Cerebellum (tissue), 4 donors: ENCODE measurements at places on chromosomes 3 and 15. TPM values are rescaled to one million over a fixed set of nuclear protein-coding genes. Genes with fewer than 3 reads are reported as not detected.
A peak's percentile ranks its signal among the peaks of the same experiment; 100 is the strongest.

- DNase-seq = no peak
Observed at GRCh38 chr3:183959214-183959613, 58.5 kb downstream of the ABCC5 start.

DNA sequence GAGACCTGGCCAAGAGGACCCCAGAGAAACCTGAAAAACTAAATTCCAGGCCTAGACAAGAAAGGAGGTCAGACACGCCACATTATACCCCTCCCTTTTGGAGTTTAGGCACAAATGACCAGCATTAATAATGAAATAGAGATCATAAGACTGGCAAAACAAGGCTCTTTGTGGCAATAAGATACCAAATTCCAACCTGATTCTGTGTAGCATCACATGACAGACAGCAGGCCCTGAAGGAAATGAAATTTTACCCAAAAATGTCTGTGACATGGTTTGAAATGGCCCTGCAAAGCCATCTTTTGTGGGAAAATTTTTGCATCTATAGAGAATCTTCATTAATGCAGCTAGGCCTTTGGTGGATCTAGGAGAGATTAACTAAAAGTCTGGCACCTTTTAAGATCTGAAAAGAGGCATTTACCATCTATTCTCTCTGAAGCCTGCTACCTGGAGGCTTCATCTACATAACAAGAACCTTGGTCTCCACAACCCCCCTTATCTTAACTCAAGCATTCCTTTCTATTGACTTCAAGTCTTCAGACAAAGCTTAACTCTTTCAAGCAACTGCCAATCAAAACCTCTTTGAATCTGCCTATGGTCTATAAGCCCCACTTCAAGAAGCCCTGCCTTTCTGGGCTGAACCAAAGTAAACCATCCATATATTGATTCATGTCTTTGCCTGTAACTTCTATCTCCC, 8.0 kb downstream of the FAM174B start:
- no peak for DNase-seq

DNA sequence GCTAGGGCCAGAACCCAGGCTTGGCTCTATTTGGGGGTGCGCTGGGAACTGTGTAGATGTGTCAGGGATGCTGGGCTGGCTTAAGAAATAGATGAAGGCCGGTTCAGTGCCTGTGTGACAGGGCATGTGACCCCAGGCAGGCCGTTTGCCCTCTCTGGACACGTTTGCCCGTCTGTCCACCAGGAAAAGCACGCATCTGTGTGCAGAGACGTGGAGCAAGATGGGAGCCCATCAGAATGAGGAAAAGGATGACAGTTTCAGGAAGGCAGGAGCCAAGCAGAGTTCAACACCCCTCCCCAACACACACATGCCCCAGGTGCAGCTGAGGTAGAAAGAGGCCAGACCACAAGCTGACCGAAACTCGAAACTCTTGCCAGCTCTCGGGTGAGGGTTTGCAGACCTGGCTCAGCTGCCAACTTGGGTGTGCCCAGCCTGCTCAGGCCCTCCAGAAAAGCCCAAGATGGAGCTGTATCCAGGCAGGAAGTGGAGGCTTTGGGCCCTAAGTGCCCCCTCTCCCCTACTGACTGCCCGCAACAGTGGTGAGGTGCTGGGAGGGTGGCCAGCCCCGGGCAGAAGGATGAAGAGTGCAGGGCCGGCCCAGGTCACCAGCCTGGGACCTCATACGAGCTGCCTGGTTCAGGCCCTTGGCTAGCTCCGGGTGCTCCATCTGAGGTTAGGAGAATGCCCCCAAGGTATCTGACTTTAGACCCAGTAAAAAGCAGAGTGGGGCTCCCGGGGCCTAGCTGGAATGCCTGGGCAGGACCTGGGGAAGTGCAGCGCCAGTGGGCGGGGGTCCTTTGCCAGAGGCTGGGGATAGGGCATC, 10.2 kb upstream of the MESP1 start:
- DNase-seq = no peak

GRCh38 chr3:48696601-48697000, 10.9 kb upstream of the NCKIPSD start:
- no peak for DNase-seq

- no peak for DNase-seq
Observed at GRCh38 chr3:181966393-181966792, 254.7 kb downstream of the SOX2 start.

GRCh38 chr3:194396859-194397756, 2.0 kb downstream of the GP5 start:
- DNase-seq = no peak

GRCh38 chr15:31465083-31465955, 138.7 kb downstream of the KLF13 start:
- DNase-seq = no peak

DNA sequence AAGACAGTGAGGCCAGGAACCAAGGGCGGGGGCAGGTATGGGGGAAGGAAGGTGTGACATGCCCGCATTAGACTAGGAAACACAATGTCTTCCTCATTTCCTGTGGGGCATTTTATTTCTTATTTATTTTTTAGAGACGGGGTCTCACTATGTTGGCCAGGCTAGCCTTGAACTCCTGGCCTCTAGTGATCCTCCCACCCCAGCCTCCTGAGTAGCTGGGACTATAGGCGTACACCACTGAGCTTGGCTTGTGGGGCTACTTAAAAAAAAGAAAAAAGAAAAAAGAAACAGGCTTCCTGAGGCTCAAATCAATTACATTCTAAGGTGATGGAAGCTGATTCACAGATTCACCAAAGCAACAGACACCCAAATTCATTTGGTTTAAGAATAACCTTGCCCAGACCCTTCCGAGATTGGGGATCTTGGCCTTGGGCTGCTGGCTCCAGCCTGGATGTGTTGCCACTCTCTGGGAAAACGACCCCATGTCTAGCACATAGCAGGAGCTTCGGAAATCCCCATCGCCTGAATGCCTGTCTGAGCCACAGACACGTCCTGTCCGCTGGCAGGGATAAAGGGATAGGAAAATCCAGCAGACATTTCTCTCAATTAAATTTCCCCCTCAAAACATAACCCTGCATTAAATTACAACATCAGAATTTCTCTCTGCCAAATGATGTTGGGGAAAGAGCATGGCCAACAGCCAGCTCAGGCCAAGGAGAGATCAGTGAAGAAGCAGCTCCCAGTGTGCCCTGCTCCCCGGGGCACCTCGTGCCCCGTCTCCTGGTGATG, 13.0 kb downstream of the CPN2 start:
- no peak for DNase-seq

DNA sequence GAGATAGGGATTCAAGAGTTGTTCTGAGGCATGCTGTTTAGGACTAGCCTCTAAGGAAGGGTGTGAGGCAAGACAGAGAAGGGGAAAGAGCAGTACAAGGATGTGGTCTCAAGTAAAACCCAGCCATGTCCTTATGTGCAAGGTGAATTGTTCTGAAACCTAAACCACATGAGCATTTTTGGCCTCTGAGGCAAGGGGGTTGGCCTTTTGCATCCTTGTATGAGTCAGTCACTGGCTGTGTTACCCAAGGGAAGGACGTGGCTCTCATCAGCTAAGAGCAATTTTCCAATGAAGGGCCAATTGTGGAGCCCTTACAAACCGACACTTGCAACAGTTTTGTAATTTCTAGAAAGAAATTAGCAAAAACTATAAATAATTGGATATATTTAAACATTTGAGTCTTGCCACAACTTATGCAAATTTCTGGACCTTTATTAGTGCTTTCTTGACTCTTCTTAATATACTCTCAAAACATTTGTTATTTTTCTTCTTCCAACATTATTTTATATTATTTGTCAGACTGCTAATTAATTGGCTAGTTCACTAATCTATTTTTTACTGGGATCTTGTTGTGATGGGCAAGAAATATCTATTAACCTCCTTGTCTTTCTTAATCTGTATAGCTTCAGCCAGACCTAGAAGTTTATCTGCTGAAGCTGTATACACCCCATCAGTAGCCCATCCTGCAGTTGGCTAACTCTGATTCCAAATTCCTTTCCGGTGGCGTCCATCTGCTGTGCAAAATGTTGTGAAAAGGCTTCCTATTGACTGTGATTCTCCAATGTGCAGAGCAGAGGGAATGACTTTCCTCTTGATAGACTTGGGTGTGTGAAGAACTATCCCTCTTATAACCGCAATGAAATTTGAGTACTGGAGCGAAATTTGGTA, 97.7 kb upstream of the P2RY1 start:
- peak; percentile 2 for DNase-seq

GRCh38 chr3:117226932-117227331, 517.4 kb downstream of the TUSC7 start:
- no peak for DNase-seq

DNA sequence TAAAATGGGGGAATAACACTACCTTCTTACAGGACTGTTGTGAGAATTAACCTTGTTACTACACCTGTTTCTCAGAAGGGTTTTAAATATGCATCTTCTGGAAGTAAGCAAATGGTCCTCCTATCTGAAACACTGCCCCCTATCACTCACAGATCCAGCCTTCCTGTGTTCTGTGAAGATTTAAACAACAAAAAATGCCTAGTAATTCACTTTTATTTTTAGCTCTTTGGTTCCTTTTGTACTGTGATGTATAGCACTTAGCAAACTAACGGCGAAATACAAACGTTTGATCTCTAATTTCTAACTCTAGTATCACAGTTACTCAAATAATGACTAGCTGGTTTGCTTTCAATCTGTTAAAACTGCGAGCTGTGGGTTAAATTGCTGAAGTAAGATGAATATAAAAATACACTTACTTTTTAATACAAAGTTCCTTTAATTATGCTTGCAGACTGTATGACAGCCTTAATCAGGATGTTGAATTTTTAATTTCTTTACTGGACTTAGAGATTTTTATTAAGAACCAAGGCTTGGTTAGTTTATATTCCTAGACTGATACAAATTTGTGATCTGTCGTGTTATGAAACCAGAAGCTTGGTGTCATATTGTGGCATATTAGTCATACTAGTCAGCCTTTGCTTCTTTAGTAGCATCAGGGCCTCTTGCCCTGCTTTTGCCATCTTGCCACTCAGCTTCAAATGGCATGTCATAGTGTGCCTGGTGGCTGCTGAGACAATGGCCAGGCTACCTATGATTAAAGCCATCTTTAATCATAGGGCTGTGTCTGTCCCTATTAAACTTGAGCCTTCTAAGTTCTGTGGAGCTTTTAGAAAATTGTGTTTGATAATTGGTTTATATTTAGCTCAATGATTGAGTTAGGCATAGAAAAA, 9.2 kb downstream of the EIF3J start:
- no peak for DNase-seq

DNA sequence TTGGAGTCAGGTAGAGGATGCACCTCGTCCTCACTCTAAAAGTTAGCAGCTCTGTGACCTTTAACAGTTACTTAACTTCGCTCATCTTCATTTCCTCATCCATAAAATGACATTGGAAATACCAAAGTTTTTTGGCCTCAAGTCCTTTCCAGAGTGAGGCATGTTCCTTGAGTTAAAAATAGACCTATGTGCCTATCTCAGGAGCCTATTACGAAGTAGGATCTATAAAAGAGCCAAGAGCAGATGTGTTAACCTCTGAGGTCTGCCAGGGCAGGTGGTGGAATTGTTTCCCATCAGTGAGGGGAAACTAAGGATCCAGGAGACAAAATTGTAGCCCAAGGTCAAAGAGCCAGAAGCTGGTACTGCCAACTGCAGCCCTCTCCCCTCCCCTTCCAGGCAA, 120.4 kb upstream of the EIF1B start:
- no peak for DNase-seq

DNA sequence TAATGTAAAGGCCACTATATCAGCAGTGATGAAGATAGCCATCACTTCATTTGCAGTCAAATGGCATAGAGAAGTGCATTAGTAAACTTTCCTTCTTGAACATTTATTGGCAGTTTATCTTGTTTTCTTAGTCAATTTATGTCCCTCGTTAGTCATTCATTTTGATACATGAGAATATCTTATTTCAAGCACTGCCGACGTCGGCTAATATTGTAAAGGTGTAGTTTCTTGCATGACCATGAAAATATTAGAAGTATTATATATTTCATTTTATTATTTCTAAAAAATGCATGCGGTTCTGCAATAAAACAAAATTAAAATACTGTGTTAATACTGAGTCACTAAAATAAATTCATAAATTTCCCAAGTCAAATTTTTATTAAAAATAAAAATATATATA, 751.6 kb upstream of the ROBO1 start:
- DNase-seq = no peak

DNA sequence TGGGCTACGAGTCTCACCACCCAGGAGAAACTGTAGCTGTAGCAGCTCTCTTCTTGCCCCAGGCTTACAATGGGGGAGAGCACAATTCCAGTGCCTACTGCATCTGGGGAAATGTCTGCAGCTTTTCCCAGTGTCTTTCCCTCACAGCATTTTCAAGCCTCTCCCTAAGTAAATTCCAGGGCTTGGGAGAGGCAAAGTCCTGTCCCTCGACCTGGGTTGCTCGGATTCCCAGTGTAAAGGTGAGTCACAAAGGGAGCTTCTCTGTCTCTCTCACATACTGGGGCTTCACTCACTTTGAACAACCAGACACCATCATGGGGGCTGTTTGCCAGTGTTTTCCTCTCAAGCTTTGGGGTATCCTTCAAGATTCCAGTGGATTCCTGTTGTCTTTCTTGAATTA, 689.4 kb upstream of the NAALADL2 start:
- no peak for DNase-seq

DNA sequence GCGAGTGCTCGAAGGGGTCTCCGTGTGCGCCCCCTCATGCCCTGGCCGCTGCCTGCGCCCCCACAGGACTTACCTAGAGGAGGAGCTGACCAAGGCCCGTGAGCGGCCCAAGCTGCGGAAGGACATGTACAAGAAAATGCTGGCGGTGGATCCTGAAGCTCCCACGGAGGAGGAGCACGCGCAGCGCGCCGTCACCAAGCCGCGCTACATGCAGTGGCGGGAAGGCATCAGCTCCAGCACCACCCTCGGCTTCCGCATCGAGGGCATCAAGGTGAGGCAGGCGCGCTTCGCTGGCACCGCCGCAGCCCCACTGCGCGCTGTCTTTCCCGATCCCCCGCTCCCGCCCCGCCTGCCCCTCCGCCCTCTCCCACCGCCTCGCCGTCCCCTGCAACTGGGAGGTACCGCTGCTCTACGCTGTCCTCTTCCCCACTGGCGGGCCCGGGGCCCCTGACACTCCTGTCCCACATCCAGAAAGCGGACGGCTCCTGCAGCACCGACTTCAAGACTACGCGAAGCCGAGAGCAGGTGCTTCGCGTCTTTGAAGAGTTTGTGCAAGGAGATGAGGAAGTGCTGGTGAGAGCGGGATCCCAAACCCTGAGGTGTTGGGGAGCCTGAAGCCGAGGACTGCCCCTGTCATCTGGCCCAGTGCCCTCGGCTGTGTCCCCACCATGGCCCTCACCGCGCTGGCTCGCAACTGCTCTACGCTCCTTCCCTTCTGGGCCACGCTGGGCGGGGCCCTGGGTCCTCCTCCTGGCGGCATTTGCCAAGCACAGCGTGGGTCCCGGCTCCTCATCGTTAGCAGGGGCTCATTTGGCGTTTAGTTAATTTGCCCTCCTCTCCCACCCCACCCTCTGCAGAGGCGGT, 8.5 kb downstream of the ITPKA start:
- no peak for DNase-seq

SLC24A5 gene
- total RNA-seq = 0.18 TPM

PDZRN3 gene
- 14.1 TPM for total RNA-seq

TRPM7 gene
- 71.4 TPM for total RNA-seq

MON1A gene
- 9.6 TPM for total RNA-seq

AVEN gene
- total RNA-seq = 10.2 TPM

BCHE gene
- total RNA-seq = 21.1 TPM

LCTL gene
- not detected for total RNA-seq
